ENCODE measurements at places on chromosomes 2 and 18.

GRCh38 chr18:71352618-71353017 is 1063.8 kb downstream of the SOCS6 start:
- no peak for DNase-seq

DNA sequence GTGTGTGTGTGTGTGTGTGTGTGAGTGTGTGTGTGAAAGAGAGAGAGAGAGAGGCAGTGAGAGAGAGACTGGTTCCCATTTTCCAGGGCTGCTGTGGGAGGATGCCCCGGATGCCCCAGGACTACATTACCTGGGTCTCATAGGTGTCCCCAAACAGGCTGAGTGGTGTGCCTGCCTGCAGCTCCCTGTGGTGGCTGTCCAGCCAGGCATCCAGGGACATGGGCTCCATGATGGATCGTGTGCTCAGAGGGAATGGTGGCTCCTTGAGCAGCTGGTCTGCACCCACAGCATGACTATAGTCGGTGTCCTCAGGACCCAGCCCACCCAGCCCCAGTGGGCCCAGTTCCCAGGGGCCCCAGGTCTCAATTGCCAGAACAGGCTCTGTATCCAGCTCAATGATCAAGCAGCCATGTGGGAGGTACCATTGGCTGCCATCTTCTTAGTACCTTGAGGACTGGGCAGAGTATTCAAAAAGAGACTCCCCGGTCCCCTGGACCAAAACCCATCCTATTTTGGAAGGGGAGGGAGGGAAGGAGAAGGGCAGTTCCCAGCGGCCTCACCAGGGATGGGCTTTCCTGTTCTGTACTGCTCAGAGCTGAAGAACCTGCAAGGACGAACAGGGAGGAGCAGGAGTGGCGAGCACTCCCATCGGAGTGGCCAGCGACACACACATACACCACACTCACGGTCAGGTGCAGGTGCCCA is 5.8 kb upstream of the OXER1 start:
- DNase-seq = no peak

DNA sequence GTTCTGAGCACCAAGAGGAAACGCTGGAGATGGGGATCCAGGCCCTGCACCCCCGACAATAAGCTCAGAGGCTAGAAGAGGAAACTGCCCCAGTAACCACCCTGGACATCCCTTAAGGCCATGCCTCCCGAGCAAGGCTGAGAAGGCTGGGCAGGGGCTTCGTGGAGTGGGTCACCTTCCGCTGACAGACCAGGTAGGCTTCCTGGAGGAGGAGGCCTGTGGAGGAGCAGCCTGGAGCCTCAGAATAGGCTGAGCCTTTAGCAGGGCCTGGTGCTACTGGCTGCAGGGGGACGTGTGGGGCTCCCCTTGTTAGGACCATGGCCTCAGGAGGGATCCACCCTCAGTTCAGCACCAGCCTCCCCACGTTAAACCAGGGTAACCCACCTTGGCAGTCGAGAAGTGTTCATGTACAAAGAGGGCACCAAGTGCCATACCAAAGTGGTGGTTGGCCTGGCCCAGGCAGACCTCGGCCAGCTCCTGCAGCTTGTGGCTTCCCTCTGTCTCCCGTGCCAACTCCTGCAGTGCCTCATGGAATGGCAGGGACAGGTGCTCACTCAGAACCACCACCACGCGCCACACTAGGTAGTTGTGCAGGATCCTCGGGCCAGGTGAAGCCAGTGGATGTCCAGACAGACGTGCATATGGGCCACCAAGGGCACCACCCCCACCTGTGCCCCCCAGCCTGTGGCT is 28.5 kb upstream of the ALPP start:
- DNase-seq = no peak

DNA sequence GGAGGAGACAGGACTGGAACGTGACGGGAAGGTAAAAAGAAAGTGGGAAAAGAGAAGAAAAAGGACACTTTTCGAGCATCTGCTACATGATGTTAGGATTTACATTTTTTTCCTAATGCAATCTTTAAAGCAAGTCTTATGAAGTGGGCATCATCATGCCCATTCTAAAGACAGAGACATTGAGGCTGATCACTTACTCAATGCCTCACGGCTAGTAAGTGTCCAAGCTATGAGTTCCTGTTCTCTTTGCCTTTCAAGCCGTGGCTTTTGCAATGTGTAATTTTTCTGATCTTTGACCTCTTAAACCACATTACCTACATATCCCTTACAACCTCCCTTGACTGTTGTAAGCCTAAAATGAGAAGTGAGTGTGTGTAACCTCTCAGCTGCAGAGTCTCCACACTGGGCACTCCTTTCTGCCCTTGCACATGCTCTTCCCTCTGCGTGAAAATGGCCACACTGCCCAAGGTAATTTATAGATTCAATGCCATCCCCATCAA is 649.2 kb downstream of the RNF144A start:
- no peak for DNase-seq

DNA sequence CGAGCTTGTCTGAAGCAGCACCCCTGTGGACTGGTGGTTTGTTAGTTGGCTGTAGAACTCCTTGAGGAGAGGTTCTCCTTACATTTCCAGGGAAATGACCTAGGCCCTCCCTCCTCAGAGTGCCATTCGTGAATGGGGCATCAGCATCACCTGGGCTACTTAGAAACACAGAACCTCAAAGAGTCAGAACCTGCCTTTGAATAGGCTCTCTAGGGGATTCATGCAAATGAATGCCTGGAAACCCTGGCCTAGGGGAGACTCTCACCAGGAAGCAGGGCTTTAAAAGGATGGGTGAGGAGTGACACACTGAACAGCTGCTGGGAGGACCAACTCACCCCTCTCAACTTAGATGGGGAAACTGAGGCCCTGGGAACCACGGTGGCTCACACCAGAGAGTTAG is 2.1 kb upstream of the MOCOS start:
- DNase-seq = no peak

- DNase-seq = no peak
Observed at GRCh38 chr2:125296742-125297141, 1271.7 kb downstream of the CNTNAP5 start.

GRCh38 chr2:211816754-211817153 is 721.8 kb downstream of the ERBB4 start:
- no peak for DNase-seq

- DNase-seq = no peak
Observed at GRCh38 chr18:70321616-70322015, 32.8 kb downstream of the SOCS6 start.
